ENCODE measurements at places on chromosomes 5 and 9. TPM values are rescaled to one million over a fixed set of nuclear protein-coding genes. Genes with fewer than 3 reads are reported as not detected.

The CD274 gene
- total RNA-seq: 1.4 TPM

DNA sequence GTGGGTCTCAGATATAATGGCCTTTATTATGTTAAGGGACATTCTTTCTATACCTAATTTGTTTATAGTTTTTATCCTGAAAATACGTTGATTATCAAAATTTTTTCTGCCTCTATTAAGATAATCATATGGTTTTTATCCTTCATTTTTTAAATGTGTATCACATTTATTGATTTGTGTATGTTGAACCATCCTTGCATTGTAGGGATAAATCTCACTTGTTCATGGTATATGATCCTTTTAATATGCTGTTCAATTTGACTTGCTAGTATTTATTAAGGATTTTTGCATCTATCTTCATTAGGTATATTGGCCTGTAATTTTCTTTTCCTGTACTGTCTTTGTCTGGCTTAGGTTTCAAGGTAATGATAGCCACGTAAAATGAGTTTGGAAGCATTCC lies 25.5 kb downstream of the PKD2L2 start:
- no peak for DNase-seq

- no peak for DNase-seq
Measured at GRCh38 chr5:158953929-158954534, 145.7 kb downstream of the EBF1 start.

The TNFSF8 gene
- not detected for total RNA-seq

GRCh38 chr5:85000671-85001070 lies 616.0 kb upstream of the EDIL3 start:
- peak; percentile 21 for DNase-seq

- DNase-seq: no peak
Measured at GRCh38 chr9:19026375-19026774, 6.6 kb downstream of the SAXO1 start.

DNA sequence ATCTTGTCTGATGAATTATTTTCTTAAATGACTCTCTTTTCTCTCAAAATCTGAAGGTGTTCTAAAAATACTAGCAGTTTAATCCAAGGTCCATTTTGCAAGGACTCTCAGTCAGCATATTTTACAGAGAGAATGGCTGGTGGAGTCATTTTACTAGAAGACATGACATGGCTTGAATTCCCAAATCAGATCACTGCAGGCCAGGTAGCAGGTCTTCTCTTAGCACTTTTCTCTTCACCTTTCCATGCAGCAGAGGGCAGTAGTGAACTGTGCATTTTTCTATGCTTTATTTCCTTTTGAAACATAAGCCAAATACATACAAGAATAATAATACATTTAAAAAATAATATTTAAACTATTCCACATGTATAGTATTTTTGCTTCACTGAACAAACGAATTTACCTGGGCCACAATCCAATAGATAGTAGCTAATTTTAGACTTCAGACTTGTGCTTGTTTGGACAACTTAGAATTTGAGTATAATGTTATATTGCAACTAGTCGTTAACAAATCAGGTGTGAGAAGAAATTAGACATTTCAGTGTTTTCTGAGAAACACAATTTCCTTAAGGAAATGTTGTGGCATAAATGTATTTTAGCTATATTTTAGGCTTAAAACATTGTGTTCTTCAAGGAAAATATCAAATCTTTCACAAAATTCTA lies 289.4 kb upstream of the DAB2 start:
- peak; percentile 63 for DNase-seq

- DNase-seq: peak; percentile 82
Measured at GRCh38 chr9:128341435-128341849, 1.1 kb downstream of the SLC27A4 start.

GRCh38 chr5:124783794-124784193 lies 37.4 kb upstream of the ZNF608 start:
- no peak for DNase-seq

GRCh38 chr5:37825334-37825915 lies 14.4 kb downstream of the GDNF start:
- DNase-seq: no peak

The CRHBP gene
- not detected for total RNA-seq

DNA sequence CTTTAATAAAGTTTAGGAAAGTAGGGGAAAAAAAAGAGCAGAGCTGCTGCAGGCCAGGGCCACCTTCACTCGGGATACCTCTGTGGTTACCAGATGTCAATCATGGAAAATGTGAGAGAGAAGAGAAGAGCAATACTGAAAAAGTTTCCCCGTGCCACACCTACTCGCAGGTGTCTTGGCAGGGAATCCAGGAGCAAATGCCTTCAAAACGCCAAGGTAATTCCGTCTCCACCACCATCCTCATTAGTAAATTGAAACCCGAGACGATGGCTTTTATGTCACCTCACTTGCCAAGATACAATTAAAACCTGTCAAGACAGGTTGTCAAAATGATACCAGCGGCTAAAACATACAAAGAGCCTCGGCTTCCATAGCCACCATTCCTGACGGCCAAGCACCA lies 49.7 kb downstream of the FAM81B start:
- no peak for DNase-seq

The PHF24 gene
- total RNA-seq: 0.05 TPM

DNA sequence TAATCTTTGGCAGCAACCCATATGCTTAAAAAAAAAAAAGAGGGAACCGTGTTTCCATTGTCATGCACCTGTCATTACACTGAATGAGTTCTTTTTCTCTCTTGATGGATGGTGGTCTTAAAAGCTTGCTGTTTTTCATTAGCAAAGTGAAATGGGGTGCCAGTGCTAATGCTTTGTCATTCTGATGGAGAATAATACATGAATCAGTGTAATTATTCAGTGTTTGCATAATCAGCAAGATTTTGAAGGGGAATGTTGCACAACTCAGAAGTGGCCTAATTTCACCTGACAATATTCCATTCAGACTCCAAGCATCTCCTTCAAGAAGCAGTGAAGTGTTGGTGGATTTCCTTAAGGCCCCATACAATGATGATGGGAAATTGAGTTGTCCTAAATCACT lies 38.1 kb downstream of the MAP1B start:
- no peak for DNase-seq

- DNase-seq: peak; percentile 5
Measured at GRCh38 chr5:131186561-131187256, 16.0 kb downstream of the LYRM7 start.

GRCh38 chr5:98482321-98483300 lies 290.9 kb upstream of the RGMB start:
- no peak for DNase-seq

The FLT4 gene
- 11.5 TPM for total RNA-seq

The LHX3 gene
- not detected for total RNA-seq

GRCh38 chr5:122420091-122420490 lies 108.1 kb downstream of the SNCAIP start:
- no peak for DNase-seq

The GABRA6 gene
- total RNA-seq: not detected

GRCh38 chr5:67696446-67696845 lies 499.8 kb upstream of the CD180 start:
- DNase-seq: no peak

The ELOVL7 gene
- total RNA-seq: 8.2 TPM

DNA sequence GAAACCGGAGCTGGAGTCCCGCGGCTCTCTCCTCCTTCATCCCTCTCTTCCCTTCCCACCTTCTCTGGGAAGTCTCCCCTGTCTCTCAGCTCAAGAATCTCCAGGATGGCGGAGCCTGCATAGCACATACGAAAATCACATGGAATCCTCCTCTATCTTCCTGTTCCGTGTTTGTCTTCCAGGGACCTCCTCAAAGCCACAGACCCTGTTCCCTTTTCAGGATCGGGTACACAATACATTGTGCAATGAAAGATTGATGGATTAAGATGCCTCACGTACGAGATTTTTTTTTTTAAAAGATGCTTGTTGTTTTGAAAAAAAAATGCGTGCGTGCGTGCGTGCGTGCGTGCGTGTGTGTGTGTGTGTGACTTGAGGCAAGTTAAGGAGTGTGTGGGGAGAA lies 46.6 kb upstream of the OLFM1 start:
- no peak for DNase-seq

The TRPM3 gene
- total RNA-seq: 0.09 TPM

GRCh38 chr9:23322392-23322791 lies 503.6 kb downstream of the ELAVL2 start:
- no peak for DNase-seq

The TNFSF15 gene
- total RNA-seq: 0.14 TPM

The IQGAP2 gene
- 1.8 TPM for total RNA-seq

The PAIP2 gene
- 88.1 TPM for total RNA-seq

DNA sequence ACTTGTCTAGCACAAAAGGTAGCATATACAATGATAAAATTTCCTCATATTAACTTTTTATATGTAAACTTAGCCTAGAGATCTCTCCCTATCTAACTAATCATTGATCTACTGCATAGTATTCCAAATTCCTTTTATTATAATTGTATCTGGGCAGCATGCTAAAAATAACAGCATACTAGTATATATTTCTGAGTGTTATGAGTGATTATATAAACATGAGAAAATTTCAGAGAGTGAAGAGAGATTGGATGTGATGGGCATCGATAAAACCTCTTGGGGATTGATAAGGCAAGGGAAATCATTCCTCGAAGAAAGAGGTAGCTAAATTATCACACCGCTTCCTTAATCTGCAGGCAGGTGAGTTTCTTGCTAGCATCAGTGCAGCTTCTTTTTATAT lies 158.2 kb downstream of the HMHB1 start:
- DNase-seq: no peak

DNA sequence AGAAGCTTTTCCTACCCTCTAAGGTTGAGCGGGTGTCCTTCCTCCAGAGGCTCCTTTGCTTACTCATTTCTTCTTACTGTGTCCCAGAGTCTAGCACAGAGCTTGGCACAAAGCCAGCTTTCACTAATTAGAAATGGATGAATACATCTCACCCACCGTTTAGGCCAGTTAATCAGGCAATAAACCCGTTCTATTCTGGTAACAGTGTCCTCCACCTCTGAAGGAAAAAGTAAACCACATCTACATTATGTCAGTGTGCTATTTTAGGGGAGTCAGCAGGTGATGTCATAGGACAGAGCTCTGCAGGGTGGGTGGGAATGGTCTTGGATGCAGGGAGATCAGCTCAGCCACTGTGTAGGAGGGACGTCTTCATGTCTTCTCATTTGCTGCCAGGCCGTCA lies 109.2 kb downstream of the OSTF1 start:
- no peak for DNase-seq

GRCh38 chr9:90078988-90079421 lies 474.2 kb downstream of the GADD45G start:
- DNase-seq: no peak

DNA sequence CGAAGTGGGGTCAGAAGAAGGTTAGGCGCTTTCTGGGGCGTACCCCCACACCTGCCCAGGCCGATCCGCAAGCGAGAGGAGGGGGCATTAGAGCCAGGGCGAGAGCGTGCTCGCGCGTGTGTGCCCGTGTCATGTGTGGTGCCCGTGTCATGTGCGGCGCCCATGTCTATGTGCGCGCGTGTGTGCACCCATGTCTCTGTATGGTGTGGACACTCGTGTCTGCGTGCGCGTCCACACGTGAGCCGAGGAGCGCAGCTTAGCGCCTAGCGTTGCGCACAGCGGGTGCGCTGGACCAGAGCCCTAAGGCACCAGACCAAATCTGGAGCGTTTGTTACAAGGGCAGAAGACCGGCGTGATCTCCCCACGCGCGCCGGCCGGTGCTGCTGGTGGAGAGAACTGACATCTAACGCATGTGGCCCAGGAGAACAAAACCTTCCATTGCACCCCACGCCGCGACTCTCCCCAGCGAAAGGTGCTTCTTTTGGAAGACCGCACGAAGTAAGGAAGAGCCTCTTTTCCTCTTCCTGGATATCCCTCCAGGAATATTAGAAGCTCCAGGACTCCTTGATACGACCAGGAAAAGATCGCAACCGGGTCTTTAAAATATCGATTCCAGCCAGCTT lies 644 bp downstream of the NIM1K start:
- no peak for DNase-seq

The BAAT gene
- not detected for total RNA-seq

DNA sequence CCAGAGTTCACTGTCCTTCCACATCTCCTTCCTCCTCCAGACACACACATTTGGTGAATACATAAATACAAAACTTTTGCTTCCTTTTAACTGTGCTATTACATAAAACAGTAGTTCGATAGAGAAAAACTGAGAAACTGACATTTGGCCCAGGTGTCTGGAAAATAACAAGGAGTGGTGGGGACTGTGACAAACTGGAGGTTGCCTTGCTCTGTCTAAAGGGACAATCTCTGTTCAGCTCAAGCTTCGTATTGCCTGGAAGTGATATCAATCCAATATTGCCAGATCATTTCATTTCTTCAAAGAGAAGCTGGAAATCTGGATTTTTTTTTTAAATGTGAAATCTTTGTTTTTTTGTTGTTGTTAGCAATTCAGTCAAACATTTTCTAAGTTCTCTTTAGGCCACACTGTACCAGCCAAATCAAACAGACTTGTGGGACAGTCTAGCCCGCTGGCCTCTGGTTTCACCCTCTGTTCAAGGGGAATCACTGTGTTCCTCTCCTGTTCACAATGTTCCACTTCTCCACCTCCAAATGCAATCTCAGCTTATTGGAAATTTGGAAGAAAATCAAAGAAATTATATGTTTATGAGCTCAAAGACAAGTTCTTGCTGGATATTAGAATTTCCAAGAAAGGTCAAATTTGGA lies 612.5 kb downstream of the KIF4B start:
- DNase-seq: no peak

- no peak for DNase-seq
Measured at GRCh38 chr9:74083681-74084433, 413.3 kb upstream of the RORB start.

The DNAH5 gene
- 2.2 TPM for total RNA-seq

DNA sequence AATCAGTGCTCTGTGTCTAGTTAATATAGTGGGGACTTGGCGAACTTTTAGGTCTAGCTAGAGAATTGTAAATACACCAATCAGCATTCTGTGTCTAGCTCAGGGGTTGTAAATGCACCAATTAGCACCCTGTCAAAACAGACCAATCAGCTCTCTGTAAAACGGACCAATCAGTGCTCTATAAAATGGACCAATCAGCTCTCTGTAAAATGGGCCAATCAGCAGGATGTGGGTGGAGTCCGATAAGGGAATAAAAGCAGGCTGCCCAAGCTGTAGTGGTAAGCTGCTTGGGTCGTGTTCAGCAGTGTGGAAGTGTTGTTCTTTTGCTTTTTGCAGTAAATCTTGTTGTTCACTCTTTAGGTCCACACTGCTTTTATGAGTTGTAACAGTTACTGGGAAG lies 3.6 kb upstream of the OTULINL start:
- peak; percentile 21 for DNase-seq
